Aorta (tissue), 5 donors: ENCODE measurements at places on chromosomes 5 and 9. TPM values are rescaled to one million over a fixed set of nuclear protein-coding genes. Genes with fewer than 3 reads are reported as not detected.

GRCh38 chr9:109331353-109331752, 10.5 kb upstream of the EPB41L4B start:
- peak; percentile 65 for DNase-seq
- no peaks in the 10 kb centered on the region for H3K27me3 ChIP-seq
- H3K36me3 ChIP-seq: no peaks in the 10 kb centered on the region
- no peak overlapping the region for H3K4me3 ChIP-seq

DNA sequence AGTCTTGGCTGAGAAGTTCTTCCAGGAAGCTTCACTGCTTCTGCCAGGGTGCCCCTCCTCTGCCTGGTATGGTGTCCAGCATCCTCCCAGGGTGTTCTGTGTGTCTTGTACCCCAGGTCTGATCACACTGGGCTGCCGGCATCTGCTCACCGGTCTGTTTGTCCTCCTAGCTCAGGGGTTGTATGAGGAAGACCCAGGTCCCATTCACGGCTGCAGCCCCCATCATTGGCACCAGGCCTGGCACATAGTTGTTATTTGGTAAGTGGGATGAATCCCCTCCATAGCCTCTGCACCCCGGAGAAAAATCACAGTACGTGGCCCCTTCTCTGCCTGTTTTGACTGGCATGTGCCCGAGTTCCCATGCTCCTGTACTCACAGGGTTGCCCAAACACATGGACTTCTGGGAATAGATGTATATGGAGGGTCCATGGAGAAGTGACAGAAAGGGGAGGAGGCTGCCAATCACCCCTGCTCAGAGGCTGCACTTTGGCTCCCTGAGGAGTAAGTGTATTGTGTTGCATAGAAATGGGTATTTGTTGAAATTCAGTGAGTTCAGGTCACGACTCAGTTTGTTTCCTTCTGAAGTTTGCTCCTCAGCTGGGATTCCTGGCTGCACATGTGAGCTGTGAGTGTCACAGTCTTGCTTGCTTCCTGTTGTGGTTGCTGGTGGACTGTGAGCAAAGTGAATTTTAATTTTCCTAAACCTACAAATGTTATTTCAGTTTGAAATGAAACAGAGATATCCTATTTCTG, 96.2 kb downstream of the HSPA4 start:
- no peaks in the 10 kb centered on the region for H3K36me3 ChIP-seq
- no peak for DNase-seq
- H3K27me3 ChIP-seq: no peaks in the 10 kb centered on the region
- H3K4me3 ChIP-seq: no peak overlapping the region

- no peaks in the 10 kb centered on the region for H3K27me3 ChIP-seq
- no peak overlapping the region for H3K4me3 ChIP-seq
- H3K4me1 ChIP-seq: no peaks in the 10 kb centered on the region
These were observed 405.9 kb upstream of the PAPPA start for GRCh38 chr9:115747731-115748130.

The TAF11L5 gene
- not detected for total RNA-seq

The RMND5B gene
- total RNA-seq: 38.8 TPM

DNA sequence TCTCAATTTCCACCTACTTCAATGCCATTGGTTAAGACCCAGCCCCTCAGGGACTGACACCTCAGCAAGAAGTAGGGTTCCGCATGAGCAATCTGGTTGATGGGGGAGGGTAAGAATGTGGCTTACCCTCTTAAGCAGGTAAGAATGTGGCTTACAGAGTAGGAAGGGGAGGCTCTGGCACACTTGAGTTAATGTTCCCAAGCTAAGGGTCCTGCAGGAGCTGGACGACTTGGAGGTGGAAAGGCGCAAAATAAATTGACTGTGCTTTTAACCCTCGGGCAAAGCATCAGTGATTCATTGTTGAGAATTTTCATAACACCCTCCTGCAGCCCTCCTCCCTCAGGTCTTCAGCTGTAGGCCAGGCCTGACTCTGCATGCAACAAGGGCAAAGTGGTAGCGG, 24.9 kb upstream of the ADRA1B start:
- no peak overlapping the region for H3K27ac ChIP-seq
- H3K4me1 ChIP-seq: no peaks in the 10 kb centered on the region
- no peak overlapping the region for H3K4me3 ChIP-seq

- no peak overlapping the region for H3K27ac ChIP-seq
- no peaks in the 10 kb centered on the region for H3K36me3 ChIP-seq
- H3K4me3 ChIP-seq: no peak overlapping the region
- H3K27me3 ChIP-seq: peaks cover 1% of the 10 kb centered on the region
- no peak for DNase-seq
These were observed 8.0 kb downstream of the LRRC26 start for GRCh38 chr9:137161558-137162486.
